ENCODE measurements at places on chromosomes 12 and 14.

- DNase-seq = no peak
These were observed 706 bp downstream of the PRMT5 start for GRCh38 chr14:22928237-22929103.

DNA sequence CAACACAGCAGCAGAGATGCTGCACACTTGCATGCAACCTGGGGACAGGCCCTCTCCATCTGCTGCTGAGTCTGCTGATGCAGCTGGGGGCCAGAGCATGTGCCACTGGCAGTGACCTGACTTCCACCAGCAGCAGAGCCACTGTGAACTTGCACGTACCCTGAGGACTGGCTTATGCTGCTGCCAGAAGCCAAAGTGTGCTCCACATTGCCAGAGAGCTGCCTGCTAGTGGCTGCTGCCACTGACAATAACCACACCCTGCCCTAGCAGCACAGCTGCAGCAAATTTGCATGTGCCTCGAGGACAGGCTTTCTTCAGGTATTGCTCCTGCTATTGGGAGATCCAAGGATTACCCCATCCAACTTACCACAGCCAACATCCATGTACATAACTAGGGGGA, 4.5 kb upstream of the PRR4 start:
- no peak for DNase-seq

GRCh38 chr12:12684375-12685106, 11.4 kb downstream of the GPR19 start:
- peak; percentile 99 for DNase-seq

GRCh38 chr14:53103636-53104340, 49.3 kb downstream of the DDHD1 start:
- no peak for DNase-seq

GRCh38 chr14:70811578-70811977, 2.3 kb upstream of the MAP3K9 start:
- DNase-seq = no peak

DNA sequence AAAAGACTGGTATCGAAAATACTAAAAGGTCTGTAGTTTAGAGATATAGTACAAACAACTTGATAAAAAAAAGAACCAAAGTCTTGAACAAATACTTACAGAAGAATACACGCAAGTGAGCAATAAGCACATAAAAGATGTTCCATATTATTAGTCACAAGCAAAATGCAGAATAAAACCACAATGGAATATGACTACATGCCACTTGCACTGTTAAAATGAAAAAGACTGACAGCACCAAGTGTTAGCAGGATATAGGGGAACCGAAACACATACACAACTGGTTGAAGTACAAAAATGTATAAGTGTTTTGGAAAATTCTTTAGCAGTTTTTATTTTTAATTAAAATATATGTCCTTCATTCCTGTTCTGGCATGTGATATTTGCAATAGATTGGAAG, 3.6 kb downstream of the CLEC2A start:
- DNase-seq = no peak

DNA sequence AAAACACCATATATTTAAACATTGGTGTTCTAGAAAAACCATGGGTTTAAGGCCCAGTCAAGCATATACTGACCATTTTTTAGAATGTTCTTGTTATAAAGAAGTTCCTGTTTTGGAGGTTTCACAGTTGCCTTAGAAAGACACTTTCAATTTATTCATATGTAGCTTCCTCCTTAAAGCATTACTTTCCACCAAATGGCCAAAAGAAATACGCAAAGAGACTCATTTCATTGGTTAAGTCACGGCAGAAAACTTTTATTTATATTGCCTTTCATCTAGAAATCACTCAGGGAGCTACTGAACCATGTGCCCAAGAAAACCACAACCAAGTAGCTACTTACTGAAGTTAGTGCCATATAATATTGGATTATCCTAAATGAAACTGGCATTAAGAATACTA, 40.0 kb downstream of the MYBPC1 start:
- no peak for DNase-seq

- no peak for DNase-seq
These were observed 361.9 kb upstream of the TMTC1 start for GRCh38 chr12:30145684-30146032.

DNA sequence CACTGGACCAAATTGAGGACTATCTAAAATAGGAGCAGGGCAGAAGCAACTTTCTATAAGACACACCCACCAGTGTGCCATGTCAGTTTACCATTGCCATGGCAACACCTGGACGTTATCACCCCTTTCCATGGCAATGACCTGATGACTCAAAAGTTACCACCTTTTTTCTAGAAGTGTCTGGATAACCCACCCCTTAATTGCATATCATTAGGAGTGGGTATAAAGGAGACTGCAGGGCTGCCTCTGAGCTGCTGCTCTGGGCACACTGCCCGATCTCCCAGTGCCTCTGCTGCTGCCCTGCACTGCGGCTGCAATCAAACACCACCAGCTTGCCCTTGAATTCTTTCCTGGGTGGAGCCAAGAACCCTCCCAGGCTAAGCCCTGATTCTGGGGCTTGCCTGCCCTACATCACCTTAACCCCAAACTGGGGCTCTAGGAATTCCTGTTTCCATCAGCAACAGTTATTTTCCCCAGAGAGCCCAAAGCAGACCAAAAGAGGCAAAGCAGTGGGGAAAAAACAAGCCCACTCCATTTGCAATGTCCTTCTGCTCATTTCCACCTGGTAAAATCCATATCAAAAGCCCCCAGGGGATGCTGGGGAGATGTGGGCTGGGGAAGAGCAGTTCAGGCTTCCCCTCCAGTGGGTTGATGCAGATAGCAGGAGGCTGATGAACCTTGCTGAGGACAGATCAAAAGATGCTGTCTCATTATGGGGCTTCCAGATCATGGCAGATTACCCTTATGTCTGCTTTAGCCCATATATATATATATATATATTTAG, 129.5 kb upstream of the NCOR2 start:
- DNase-seq = peak; percentile 78

GRCh38 chr12:68158432-68158831, 1.1 kb downstream of the IFNG start:
- peak; percentile 5 for DNase-seq

GRCh38 chr14:96906434-96906833, 109.3 kb downstream of the VRK1 start:
- no peak for DNase-seq

- no peak for DNase-seq
These were observed 19.2 kb upstream of the EMP1 start for GRCh38 chr12:13177373-13177772.

- DNase-seq = no peak
These were observed 30.2 kb upstream of the OASL start for GRCh38 chr12:121069206-121069605.

GRCh38 chr14:34501004-34501580, 38.4 kb downstream of the EAPP start:
- no peak for DNase-seq

DNA sequence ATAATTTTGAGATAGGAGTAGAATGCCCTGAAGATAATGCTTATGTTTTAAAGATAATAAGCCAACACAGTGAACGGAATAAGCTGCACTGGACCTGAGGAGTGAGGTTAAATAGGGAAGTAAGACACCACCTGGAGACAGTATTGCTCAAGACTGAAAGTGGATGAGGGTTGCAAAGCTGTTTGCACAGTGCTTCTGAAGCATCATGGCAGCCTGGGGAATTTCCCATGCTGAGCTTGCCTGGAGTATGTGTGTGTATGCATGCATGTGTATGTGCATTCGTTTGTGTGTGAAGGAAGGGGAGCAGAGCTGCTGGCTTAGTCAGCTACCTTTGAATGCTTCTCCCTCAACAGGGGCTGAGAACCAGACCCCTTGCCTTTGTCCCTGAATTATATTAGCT, 35.8 kb downstream of the BHLHE41 start:
- DNase-seq = no peak

DNA sequence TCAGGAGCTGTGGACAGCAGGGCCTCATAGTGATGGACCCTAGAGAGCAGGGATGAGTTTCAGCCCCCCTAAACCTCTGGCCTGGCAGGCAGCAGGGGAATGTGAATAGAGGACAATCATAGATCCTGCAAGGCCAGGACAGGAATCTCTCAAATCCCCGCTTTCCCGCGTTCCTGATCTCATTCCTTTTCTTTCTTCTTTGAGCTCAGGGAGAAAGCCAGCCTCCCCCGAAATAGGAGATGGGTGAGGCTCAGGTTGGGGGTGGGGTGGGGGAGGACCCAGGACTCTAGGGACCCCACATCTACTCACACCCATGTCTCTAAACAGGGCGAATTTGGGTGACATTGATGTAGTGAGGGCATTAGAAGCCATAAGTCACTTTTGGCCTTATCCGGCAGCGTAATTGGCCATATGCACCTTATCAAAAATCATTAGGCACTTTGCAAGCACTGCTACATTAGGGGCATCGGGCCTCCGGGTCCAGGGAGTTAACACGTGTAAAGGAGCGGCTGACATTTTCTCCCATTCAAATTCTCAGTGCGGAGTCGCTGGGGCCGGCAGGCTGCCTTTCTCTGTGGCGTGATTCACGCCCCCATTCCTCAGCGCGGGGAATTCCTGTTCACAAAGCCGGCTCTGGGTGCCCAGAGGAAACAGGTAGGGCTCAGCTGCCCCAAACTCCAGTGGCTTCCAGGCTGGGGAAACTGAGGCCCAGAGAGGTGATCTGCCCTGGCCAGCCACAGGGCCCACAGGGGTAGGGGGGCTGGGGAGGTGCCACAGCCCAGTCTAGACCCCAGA, 1.5 kb downstream of the LHX5 start:
- DNase-seq = no peak

GRCh38 chr14:99729991-99730875, 46.1 kb downstream of the CYP46A1 start:
- DNase-seq = peak; percentile 80

DNA sequence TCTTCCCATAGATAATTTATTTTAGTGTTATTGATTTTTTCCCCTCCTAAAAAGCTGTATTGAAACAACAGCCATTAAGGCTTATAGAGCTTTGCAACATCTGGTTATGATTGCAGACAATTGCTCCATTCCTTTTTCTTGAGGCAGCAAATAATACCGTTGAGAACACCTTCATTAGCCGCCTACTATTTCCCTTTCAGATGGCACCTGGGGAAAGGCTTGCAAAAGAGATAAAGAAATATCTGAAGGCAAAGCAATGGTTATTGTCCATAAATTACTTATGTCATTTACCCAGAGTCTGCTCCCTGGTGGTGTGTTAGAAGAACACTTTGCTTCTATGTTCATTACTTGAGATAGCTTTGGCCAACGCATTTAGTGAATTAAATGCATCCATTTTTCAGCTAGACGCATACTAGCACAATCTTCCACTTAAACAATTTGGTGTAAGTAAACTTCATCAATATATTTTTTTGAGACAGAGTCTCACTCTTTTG, 377.8 kb downstream of the KCNH5 start:
- no peak for DNase-seq

- DNase-seq = no peak
These were observed 386.4 kb downstream of the RGS6 start for GRCh38 chr14:72318648-72319047.

DNA sequence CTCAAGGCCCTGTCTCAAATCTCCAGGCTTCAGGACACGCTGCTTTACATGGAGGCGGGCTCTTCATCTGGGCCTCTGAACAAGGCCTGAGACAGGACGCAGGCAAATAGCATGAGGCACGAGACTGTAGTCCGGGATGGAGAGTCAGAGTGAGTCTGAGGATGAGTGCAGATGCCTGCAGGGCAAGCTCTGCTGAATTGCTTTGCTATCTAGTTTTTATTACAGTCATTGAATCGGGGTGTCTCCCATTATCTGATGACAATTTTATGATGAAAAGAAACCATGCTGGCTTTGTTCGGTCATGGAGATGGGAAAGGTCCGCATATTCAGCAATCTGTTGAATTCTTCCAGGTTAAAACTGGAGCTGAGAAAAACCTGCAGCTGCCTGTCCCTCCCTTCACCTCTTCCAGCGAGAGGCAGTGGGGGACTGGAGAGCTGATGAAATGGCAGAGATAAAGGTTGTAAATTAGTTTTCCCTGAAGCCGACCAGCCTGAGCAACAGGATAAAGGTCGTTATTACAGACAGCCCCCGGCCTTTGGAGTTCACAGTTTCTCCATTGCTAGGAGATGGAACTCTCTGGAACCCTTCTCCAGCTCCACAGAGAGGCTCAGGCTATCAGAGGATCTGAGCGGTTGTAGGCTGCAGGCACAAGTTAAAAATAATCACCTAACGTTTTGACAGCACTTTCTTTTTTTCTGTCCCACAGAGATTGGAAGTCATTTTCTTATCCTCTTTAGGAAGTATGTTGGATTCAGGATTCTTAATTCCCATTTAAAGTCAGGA, 1.3 kb upstream of the ADGRD1 start:
- DNase-seq = no peak

- DNase-seq = no peak
These were observed 68.3 kb downstream of the DYRK2 start for GRCh38 chr12:67716817-67717216.

DNA sequence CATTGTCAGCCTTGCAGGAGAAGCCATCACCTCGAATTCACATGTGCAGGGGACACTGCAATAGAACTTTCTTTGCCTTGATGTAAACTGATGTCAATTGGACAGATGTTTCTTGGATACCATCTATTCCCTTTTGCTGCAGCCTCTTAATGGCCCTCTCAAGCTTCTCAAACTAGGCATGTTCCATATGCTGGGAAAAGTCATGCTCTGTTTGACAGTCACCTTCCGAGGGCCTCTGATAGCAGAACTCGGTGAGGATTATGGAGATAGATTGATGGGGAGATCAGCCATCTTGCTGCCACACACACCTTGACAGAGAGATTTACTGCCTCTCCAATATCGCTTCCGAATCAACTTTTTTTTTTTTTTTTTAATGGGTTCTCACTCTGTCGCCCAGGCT, 145.8 kb upstream of the NUDT4 start:
- no peak for DNase-seq

DNA sequence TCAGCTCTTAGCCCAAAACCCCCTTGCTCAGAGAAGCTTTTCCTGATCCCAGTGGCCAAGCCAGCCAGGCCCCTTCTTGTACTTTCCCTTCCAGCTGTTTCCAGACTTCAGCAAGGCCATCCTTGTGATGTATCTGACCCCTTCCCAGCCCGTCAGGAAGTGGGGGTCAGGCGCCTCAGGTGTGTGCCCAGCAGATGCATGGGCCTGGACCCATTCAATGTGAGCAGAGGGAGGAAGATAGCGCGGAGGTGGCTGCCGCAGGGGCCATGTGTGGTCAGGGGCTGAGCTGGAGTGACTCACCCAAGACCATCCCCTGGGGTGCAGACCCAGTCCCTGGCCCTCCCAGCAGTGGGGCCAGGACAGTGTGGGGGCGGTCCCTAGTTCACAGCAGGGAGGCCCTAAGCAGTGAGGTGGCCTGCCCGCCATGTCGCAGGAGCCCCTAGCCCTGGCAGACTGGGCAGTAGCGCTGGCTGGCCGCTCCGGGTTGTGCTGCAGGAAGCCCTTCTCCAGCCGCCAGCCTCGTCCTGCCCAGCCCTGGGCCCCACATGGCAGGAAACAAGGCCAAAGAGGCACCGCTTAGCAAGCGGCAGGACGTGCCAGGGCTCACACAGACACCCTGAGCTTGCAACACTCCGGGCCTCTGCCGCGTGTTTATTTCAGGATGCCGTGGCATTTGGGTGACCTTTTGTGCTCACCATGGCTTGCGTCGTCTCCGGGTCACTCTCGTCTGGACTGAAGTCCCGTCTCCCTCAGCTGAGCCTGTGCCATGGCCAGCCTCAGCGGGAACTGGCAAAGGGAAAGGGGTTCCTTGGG, 12.0 kb downstream of the ADSS1 start:
- DNase-seq = no peak

- no peak for DNase-seq
These were observed 32.1 kb upstream of the PTGDR start for GRCh38 chr14:52235434-52235833.

- peak; percentile 18 for DNase-seq
These were observed 7.0 kb downstream of the HNRNPA1 start for GRCh38 chr12:54287261-54288157.

- DNase-seq = no peak
These were observed 12.0 kb downstream of the TMEM119 start for GRCh38 chr12:108585864-108586263.

Data from NCI-H1694 (cell line).